Fibroblast of the conjunctiva (primary cell): ENCODE measurements at places on chromosomes 13 and 19.

DNA sequence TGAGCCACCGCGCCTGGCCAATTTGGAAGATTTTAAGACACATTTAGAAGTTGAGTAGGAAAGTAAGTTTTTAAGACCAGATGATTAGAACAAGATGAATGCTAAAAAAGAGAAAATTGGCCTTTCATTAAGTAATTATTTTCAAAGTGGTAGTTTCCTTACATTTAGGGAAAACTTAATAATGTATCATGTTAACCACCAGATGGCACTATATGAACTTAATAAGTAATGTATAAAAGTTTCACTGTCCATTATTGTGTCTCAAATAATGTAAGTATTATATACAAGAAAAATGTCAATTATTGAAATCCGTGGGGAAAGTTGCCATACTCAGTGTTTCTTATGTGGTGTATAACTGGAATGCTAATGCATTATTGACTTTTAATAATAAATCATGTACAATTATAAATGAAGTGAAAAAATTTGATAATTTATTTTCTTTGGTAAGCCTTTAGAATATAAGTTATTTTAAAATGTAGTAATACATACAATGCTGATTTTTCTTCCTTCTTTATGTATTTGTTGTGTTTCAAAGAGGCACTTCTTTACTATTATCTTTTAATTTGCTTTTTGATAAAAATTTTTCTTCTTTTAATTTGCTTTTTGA lies 29.2 kb downstream of the COG6 start:
- peak; percentile 40 for DNase-seq

- DNase-seq = peak; percentile 57
Observed at GRCh38 chr13:73708393-73708985, 425.7 kb downstream of the KLF12 start.

- peak; percentile 80 for DNase-seq
Observed at GRCh38 chr19:45038931-45039893, at the start of gene CLASRP. TSS of gene CLASRP (plus strand) at chr19:45039045. CDS start at chr19:45040213, 1,168 bp downstream.

DNA sequence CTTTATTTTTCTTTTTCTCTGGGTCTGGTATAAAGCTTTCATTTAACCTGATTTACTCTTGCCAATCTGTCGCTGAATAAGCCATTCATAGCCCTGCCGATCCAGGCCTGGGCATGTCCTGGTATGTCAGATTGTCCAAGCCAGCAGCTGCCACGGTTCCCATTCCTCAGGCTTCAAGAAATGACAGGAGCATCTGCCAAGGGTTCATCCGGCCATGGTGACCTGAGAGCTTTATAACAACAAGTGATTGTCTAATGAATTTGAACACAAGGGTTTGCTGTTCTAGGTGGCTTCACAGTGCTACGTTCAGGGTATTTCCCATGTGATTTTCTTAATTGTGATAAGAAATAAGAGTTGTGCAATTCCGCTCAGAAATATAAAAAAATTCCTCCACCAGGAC lies 20.0 kb downstream of the PNMA8A start:
- no peak for DNase-seq

- no peak for DNase-seq
Observed at GRCh38 chr13:79479882-79480281, 1.1 kb upstream of the NDFIP2 start.
